ENCODE measurements at places on chromosomes 5 and 9. TPM values are rescaled to one million over a fixed set of nuclear protein-coding genes. Genes with fewer than 3 reads are reported as not detected.

DNA sequence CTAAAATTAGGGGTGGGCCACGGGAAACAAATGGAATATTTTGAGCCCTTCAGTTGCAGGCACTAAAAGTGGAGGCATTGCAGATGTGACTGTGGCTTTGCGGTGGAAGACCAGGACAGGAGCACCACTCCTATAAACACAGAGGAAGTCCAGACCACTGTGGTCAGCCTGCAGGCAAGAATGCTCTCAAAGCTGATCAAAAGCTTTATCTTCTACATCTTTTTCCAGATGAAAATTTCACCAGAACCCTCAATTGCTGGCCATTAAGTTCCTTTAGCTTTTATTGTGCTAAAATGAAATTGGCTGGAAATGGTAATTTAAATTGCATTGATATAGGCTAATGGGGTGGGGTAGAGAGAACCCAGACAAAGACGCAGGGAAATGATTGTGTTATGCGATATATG lies 208.8 kb downstream of the ERCC6L2 start:
- DNase-seq, result no peak

Gene EQTN
- not detected for polyA plus RNA-seq

GRCh38 chr9:36127652-36128244 lies 8.8 kb upstream of the GLIPR2 start:
- DNase-seq, result no peak

Gene TLR4
- polyA plus RNA-seq, result not detected

Gene ZNF483
- polyA plus RNA-seq, result 1.5 TPM

GRCh38 chr5:16549491-16550206 lies 67.1 kb downstream of the RETREG1 start:
- DNase-seq, result no peak

- no peak for DNase-seq
Measured at GRCh38 chr5:127602481-127602880, 46.4 kb upstream of the CTXN3 start.

Measured in AG04450 (cell line).